ENCODE measurements at places on chromosomes 6 and 20. TPM values are rescaled to one million over a fixed set of nuclear protein-coding genes. Genes with fewer than 3 reads are reported as not detected.

Gene FIG4
- total RNA-seq = 22.9 TPM

Gene FRK
- 2.7 TPM for total RNA-seq

Gene C6orf163
- total RNA-seq = 4.0 TPM

GRCh38 chr20:53636540-53637097, 43.0 kb upstream of the ZNF217 start:
- DNase-seq = no peak

DNA sequence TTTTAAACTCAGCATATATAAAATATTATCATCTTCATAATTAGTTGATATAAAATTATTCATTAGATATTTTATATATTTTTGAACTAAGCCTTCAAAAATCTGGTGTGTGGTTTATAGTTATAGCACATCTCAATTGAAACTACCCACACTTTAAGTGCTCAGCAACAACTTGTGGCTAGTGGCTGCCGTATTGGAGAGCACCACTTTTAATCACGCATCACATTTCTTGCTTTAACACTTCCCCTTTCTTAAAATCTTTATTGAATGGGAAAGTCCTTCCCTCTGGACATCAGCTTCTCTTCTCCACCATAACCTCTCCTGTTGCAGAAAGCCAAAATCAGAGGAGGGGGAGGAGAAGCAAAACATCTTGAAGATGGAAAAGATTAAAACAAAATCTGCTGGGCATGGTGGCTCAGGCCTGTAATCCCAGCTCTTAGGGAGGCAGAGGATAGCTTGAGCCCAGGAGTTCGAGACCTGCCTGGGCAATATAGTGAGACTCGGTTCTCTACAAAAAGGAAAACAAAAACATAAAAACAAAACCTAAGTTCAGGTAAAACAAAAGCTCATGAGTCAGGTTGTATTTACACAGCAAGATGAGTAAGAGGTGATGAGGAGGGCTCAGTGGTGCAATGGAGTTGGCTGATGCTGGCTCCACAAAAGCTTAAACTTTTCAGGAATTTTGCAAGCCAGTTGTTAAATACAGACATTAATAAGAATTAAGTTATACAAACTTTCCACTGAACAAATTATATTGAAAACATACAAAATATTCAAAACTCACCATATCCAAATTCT, 237.0 kb upstream of the SUPT3H start:
- DNase-seq = no peak

GRCh38 chr6:41938590-41939175, 2.9 kb downstream of the CCND3 start:
- no peak for DNase-seq

DNA sequence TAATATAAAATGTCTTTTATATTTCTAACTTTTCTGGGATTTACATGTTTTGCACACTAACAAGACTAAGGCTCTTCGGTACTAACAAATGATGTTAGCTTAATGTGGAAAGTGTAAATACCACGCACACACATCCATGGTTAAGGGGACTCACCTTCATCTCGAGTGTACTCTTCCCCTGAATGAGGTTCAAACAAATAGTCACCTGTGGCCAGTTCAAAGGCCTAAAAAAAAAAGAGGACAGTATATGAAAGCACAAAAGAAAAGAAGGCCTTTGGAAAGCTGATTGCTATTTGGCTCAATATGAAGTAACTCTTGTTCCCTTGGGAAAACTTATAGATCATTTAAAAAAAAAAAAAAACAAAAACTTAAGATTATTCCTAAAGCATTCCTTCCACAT, 37.2 kb downstream of the LHFPL5 start:
- no peak for DNase-seq

Gene NKAIN2
- 0.61 TPM for total RNA-seq

- DNase-seq = no peak
Measured at GRCh38 chr20:41440882-41441281, 74.3 kb upstream of the EMILIN3 start.

DNA sequence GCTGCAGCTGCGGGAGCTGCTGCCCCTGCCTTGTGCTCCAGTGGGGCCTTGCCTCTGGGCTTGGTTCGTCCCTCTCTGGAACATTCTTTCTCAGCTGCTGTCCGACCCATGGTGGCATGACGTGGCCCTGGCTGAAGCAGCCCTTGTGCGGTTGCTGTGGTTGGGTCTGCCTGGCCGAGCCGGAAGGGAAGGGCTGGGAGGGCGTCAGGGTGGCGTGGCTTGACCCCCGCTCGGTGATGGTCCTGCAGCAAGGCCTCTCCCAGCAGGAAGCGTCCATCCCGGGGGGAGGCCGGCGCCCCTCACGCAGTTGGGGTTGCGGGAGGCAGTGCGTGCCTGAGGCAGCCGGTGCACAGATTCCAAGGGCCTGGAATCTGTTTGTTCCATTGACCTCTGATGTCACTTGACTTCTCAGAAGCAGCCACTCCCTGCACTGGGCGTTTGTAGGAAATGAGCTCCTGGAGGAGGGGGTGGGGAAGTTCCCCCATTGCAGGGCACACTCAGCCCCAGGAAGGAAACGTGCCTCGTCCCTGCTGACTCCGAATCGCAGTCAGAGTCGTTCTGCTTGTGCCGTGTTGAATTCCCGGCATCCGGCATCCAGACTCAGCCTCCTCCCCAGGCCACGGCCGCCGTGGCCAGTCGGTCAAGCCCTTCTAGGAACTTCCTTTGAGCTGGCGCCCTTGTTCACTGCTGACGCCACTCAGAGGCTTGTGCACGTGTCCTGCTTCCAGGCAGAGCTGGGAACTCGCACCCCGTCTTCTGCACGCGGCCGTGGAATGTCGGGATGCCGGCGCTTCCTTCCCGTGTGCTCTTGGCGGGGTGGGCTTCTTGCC, 9.7 kb upstream of the TNFRSF6B start:
- DNase-seq = peak; percentile 79

DNA sequence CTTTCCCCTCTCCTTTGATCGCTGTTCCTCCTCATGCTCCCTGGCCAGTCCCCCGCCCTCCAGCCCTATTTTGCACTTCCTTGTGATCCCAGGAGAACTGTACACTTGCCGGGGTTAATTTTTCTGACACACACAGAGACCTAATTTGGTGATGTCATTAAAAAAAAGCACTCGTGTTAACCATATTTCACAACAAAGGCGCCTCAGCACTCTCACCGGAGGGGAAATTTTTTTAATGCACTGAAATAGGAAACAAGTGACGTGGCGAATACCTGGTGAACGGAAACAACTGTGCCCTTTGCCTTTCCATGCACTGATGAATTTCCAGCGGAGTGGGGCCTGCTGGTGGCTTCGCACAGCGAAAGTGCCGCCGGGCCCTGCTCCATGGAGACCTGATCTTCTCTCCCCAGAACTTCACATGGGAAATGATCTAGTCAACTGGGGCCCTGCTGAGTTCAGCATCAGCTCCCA, 53.9 kb upstream of the TAGAP start:
- DNase-seq = no peak

DNA sequence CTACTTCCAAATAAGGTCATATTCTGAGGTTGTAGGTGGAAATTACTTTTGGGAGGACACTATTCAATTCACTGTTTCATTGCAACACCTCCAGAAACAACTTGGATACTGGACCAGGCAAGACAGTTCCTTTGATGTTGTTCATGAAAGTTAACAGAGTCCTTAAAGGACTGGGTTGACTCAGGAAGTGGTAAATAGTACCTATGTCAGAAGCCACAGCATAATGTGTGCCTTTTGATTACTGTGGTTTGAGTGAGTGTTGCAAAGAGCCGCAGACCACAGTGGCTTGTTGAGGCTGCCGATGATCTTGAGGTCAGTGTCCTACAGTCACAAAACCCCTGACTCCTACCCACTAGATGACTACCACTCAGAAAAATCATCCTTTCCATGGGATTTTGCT, 10.9 kb downstream of the IL20RA start:
- no peak for DNase-seq

DNA sequence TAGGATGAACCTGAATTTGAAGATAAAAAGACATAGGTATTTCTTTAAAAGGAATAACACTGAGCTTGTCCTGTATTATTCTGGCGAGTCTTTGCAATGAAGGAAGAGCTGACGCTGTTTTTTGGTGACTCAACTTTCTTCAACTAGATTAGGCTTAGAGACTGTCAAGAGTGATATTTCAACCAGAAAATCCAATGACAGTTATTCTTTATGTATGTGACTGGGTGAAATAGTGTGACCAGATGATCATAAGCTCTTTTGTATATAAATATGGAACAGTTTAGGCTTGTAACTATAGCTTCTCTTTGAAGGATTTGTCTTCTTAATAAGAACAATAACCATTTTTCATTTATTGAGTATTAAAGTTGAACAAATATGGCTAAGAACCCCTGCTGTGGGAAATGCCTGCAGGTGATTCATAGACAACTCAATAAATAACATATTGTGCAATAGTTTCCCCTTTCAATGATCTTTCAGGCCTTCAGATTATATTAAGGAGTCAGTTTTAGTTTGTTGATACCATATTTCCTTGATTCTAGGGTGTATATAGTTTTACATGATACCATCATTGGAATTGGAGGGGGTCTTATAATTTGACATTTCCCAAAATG, 265.6 kb upstream of the JAG1 start:
- no peak for DNase-seq

DNA sequence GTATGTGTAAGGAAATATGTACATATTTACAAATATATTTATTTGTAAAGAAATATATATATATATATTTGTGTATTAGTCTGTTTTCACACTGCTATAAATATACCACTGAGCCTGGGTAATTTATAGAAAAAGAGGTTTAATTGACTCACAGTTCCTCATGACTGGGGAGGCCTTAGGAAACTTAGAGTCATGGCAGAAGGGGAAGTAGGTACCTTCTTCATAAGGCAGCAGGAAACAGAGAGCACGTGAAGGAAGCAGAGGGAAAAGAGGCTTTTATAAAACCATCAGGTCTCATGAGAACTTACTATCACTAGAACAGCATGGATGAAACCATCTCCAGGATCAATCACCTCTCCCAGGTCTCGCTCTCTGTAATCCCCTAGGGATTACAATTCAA, 644.5 kb upstream of the HS3ST5 start:
- DNase-seq = no peak

Gene FOXO3
- 20.8 TPM for total RNA-seq

DNA sequence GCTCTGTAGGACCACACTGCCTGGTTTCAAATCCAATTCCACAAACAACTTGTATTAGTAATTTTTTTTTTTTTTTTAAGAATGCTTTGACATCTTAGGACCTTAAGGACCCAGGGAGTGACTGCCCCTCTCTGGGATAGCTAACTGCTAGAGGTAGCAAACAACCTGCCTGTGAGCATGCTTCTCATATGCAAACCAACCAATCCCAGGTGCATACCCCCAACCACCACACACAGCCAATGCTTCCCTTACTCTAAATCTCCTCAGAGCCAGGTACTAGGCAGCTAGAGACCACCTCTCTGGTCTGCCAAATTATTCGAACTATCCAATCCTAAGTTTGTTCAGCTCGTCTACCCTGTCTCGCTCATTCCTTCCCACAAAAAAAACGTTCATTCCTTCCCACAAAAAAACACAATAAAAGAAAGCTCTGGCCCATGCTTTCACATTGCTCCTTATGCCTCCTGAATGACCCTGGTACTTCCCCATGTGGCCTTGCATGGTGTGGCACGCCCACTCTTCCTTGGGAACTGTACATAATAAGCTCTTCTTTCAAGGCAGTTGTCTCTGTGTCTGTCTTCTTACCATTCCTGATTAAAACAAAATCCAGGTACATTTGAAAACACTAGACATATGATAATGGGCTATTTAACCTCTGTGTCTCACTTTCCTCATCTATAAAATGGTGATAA, 6.4 kb downstream of the SERAC1 start:
- no peak for DNase-seq

- no peak for DNase-seq
Measured at GRCh38 chr20:4855097-4855496, 133.4 kb downstream of the PRND start.

Gene SMOC2
- 14.6 TPM for total RNA-seq
